Frontal cortex (tissue), 4 donors: ENCODE measurements at places on chromosomes 12 and 14.

DNA sequence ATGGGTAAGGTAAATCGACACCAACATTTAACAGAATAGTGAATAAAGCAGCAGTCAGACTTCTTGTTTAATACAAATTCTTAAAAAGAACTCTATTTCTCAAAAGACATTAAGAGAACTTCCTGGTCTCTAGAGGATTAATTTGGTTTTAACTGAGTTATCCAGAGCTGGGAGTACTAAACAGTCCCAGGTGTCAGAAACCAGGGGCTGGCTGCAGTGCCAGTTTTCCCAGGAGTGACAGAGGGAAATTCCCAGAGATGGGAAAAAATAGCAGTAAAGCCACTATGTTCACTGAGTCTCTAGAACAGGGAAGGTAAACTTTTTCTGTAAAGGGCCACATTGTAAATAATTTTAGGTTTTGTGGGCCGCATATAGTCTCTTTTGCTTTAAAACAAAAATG, 8.8 kb downstream of the ATP5MC2 start:
- DNase-seq: no peak

DNA sequence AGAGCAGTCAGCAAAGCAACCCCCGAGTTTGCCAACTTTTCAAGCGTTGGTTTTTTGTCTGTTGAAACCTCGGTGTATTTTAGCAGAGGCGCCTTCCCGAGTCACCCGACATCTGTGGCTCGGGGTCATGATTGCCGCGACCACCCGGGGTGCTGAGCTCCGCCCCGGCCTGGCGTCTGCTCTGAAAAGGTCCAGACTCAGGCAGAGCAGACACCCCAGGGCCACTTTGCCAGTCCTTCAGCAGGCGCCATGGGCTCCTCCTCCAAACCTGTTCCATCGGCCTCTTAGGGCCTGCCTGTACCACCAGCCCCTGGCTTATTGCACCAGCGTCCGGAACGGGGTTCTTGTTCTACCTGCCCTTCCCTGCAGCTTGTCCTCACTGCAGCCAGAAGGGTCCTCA, 19.1 kb downstream of the ANKRD9 start:
- DNase-seq: no peak

DNA sequence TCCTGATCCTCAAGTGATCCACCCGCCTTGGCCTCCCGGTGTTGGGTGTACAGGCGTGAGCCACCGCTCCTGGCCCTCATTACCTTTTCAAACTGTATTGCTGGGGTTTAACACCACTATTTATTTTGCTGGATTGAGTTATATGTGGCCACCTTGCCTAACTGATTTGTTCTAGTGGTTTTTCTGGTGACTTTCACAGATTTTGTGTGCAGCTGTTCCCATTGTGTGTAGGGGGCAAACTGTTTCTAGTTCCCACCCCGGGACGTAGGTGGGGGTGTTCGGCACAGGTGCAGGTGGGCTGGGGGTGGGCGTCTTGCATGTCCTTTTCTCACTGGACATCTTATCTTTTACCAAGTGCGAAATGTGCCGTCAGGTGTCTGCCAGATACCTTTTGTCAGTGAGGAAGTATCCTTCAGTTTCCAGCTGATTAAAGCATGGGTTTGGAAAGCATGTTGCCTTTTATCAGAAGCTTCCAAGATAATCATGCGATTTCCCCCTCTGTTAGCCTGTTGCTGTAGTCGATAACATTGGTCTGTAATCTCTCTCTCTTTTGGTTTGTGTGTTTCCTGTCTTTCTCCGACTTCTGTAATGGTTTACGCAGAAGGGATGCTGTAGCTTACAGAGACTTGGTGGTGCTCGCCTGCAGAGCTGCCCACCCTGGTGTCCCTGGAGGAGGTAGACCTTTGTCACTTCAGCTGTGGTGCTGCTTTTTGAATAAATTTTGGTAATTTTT, 33.6 kb downstream of the AACS start:
- DNase-seq: no peak

DNA sequence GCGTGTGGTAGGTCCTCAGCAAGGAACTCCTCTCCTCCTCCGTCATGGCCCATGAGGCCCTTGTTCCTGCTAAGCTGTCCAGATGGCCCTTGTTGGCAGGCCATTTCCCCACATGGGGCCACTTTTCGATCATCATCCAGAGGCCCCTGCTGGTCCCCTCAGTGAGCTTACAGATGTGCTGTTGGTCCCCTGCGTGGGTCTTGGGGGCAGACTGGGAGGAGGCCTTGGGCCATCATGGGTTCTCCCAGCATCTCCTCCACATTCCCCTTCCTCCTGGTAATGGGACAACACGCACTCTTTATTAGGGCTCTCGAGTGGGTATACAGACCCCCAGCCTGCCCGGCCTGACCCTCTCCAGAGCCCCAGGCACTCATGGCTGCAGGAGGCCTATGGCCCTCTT, 114.7 kb downstream of the BEGAIN start:
- DNase-seq: no peak

GRCh38 chr12:49200919-49201594, 12.2 kb upstream of the TUBA1A start:
- DNase-seq: peak; percentile 34

DNA sequence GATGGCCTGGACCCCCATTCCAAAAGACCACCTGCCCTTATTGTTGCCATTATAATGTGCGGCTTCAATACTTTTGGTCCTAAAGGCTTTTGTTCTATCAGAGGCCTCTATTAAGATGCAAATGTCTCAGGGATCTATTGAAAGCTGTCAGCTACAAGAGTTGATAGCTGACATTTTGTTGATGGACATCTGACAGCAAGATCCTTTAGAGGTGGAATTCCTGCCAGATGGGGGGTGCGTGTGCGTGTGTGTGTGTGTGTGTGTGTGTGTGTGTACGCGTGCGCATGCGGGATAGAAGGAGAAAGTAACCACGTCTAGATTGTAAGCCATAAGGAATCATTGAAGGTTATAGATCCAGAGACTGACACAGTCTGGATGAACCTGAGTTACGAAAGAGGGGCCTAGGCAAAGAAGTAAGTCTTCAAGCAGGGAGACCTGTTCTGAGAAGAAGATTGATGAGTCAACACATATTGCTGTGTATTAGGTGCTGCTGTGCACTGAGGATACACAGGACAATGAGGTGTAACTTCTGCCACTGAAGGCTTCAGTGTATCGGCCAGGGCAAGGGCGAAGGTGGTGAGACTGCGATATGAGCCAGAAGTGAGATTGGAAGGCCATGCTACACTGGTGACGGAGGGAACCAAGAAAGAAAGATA, 89.2 kb downstream of the PRMT8 start:
- DNase-seq: no peak

DNA sequence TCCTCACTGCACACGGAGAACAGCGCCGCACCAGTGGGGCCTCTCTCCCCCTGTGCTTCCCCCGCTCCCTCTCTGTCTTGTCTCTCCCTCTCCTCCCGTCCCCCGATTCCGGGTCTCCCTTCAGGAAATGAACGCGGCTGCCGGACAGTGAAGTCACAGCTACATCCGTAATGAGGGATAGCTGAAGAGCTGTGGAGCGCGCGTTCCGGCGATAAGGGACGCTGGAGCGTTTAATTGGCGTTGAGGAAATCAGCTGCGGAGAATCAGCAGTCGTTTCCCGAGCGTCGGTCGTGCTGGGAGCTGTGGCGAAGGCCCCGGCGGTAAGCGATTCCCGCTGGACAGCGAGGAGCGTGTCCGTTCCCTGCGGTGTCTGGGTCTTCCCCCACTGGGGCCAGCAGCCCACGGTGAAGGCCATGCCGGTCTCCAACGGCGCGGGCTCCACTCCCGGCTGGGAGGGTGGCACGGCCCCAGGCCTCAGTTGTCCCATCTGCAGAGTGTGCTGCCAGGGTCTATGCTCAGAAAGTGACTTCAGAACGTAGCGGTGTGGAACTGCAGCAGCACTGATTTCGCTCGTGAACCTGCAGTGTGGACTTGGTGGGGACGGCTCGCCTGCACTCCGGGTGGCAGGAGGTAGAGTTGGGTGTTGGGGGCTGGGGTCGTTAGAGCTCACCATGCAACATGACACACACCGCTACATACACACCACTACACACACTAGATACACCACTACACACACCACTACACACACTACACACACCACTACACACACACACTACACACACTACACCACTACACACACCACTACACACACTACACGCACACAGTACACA, 10.9 kb downstream of the NOC4L start:
- no peak for DNase-seq

- DNase-seq: no peak
Observed at GRCh38 chr12:67940780-67941243, 48.4 kb upstream of the IFNG-AS1 start.

DNA sequence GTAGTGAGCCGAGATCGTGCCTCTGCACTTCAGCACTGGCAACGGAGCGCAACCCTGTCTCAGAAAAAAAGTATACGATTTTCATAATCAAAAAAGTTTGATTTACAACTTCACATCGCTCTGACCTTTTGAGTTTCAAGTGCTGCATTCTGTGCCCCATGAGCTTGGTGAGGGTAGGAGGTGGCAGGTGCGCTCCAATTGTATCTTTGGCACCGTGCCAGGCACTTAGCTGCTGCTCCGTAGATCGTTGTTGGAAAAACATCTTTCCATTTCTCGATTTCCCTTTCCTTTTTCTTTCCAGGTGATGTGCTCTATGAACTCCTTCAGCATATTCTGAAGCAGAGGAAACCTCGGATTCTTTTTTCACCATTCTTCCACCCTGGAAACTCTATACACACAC, 203.7 kb downstream of the ETV6 start:
- no peak for DNase-seq

- no peak for DNase-seq
Observed at GRCh38 chr14:54730156-54730961, 163.4 kb downstream of the SAMD4A start.

DNA sequence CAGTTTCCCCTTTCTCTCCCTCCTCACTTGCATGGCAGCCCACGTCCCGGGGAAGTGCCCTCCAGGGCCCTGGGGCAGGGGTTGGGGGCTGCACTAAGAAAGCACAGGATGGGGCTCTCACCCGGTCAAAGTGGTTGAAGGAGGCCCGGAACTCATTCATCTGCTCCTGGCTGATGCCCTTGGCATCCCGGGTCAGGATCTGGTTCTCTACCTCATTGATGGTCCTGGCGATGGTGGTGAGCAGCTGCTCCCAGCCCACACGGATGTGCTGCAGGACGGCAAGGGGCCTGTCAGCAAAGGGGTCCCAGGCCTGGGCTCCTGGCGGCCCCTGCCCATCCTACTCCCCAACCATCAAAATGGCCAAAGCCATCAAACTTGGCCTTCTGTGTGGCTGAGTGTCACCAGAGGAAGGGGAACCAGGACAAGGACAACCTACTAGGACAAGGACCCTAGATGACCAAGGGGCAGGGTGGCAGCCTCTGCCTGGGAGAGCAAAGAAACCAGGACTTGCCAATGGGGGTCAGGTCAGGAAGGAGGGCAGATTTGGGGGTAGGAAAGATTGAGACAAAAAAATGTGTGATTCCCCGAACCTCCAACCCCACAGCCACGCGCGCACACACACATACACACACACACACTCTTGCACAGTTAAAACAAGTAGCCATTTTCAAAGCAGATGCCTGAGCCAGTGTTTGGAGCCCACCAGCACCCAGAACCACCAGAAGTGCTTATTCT, 87.1 kb upstream of the ZFP36L1 start:
- DNase-seq: no peak

GRCh38 chr14:96638041-96638855, 136.1 kb downstream of the PAPOLA start:
- DNase-seq: no peak

- DNase-seq: no peak
Observed at GRCh38 chr12:95286713-95287112, 69.1 kb downstream of the VEZT start.

DNA sequence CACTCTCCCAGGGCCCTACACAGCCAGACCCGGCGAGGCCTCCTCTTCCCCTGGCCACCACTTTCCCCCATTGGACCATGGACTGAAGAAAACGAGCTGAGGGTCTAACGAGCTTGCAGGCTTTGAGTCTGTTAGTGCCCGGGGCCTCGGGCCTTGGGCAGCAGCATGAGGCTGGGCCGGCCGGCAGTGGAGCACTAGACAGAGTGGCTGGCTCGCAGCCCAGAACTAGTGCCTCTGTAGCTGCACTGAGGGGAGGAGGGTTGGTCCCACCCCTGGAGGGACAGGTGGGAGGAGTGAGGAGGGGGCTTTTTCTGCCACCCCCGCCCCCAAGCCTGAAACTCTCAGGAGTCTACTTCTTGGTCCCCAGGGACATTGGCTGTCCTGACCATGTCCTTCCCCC, 38.7 kb downstream of the SLC6A12 start:
- peak; percentile 58 for DNase-seq

DNA sequence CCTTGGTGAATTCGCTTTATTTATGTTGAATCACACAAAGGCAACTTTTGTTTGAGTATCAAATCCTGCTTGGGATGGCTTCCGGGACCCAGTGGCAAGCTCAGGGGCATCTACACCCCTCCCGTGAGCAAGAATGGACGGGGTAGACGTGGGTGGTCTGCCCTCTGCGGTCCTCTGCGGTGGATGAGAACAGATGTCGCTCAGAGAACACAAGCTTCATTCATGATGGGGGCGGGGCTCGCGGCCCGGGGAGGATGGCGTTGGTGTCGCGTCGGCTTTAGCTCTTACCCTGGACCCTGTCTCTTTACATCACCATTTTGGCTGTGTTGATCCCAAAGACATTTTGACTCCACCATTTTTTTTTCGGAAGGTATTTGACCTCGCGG, 158.5 kb upstream of the RTL1 start:
- DNase-seq: no peak

- no peak for DNase-seq
Observed at GRCh38 chr12:102169922-102170621, 27.6 kb downstream of the PMCH start.

DNA sequence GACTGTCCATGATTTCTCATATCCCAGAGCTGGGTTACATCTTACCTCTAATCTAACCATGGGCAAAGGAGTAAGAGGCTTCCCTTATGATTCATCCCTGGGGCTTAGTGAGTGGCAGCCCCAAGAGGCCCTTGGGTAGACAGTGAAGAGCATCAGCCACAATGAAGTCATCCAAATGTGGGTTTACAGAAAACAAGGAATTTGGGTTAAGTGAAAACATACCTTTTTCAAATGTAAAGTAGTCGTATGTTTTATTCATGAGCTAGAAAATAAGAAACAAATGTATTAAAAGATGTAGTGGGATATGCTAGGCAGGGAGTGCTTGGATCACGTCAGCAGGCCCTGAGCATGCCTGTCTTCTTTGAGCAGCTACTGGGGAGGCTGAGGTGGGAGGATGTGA, 54.0 kb upstream of the ELK3 start:
- no peak for DNase-seq

- no peak for DNase-seq
Observed at GRCh38 chr12:116517431-116518045, 41.6 kb upstream of the MAP1LC3B2 start.

DNA sequence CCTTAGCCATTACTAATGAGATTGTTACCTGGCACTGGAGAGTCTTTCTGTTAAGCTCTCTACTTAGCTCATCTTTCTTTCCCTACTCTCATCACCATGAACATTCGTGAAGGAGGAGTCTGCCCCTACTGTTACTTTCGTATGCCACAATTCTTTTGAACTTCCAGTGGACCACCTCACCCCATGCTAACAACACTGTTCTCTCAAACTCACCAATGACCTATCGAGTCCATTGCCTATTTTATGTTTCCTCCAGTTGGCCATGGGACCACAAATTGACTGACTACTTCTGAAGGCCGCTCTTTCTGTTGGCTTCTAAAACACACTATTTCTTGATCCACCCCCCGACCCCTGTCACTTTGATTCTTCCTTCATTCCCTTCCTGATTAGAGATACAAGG, 192.4 kb upstream of the GZMB start:
- no peak for DNase-seq
